ENCODE measurements at places on chromosomes 16 and 17.

DNA sequence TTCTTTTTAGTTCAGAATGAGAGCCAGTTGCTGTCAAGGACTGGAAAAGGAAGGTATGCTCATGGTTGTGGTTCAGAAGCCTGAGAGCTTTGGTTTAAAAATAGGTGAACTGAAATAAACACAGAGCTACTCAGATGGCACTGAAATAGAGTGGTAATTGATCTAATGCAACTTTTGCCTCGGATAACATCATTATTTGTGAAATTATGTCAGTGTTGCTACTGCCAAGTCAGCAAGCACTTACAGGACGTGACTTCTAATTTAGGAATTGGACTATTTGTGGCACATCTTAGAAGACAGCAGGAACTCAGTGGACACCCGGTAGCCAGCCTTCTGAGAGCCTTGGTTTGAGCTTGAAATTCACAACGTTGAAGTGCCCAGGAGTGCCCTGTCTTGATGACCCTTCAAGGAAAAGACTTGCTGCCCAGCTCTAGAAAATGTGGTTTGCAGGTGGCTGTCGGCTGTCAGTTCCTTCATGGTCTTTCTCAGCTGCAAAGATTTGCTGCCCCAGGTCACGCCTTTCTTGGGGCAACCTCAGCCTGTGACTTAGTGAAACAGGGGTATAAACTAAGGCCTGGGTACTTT, 42.0 kb upstream of the XYLT1 start:
- no peak for DNase-seq

DNA sequence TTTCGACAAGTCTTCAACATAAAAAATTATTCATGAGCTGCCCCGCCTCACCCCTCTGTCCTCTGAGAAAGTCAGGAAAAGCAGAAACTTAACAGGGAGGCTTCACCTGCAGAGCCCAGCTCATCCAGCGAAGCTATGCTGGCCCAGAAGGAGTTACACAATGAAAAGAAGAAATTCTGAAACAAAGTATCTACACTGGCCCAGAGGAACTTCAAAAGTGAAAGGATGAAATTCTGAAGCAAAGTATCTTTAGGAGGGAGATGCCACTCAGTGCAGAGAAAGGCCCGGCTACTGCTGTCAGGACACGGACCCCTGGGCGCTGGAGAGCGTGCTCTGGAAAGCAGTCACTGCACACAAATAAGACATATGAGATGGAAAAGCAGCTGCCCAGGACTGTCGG, 1.6 kb downstream of the GALNS start:
- no peak for DNase-seq

GRCh38 chr16:88667461-88667860, 4.6 kb upstream of the MVD start:
- DNase-seq = no peak

- DNase-seq = peak; percentile 13
Measured at GRCh38 chr17:75059369-75060345, 12.6 kb downstream of the KCTD2 start.

DNA sequence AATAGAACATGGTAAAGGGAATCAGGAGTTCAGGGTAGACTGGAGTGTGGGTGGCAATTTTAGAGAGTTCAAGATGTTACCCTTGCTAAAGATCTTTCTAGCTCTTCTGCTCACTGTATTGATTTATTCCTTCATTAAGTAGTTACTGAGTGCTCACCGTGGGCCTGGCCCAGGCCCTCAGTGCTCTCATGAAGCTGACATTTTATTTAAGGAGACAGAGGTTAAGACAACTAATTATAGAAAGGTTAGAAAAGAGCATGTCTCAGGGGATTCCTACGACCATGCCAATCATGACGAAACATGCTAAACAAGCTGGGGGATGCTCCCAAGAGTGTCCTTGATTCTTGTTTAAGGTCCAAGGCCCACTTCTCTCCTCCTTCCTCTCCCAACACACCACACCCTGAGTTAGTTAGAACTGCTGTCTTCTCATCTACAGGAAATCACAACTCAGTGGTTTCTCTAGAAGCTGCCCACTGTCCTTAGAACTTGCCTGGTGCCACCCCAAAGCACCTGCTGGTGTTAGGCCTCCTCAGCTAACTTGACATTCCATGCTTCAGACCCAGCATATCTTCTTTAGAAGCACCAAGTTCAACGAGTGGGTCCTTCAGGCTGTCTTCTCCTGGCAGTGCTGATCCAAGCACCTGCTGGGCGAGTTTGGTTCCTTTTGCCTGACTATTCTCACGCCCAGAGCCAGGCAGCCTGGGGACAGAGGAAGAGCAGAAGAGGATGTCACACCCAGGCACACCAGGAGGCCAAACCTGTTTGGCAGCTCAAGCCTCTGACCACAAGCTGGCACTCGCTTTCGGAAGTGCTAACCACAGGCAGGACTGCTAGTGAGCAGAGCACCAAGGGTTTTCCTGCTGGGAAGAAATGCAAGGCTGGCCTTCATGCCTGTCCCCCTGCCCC, 79.0 kb downstream of the GAS7 start:
- DNase-seq = no peak

- no peak for DNase-seq
Measured at GRCh38 chr16:89324056-89325010, 106.8 kb downstream of the ZNF778 start.

GRCh38 chr16:10813099-10813455, 5.5 kb downstream of the TVP23A start:
- no peak for DNase-seq

- no peak for DNase-seq
Measured at GRCh38 chr17:69639096-69639495, 224.6 kb downstream of the MAP2K6 start.

DNA sequence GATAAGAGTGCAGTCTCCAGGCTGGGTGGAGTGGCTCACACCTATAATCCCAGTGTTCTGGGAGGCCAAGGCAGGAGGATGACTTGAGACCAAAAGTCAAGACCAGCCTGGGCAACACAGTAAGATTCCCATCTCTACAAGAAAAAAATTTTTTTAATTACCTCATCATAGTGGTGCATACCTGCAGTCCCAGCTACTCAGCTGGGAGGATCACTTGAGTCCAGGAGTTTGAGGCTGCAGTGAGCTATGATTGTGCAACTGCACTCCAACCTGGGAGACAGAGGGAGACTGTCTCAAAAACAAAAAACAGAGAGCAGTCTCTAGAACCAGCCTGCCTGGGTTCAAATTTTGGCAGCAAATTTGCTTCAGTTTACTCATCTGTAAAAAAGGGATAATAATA, 45.2 kb downstream of the WDR59 start:
- DNase-seq = no peak

DNA sequence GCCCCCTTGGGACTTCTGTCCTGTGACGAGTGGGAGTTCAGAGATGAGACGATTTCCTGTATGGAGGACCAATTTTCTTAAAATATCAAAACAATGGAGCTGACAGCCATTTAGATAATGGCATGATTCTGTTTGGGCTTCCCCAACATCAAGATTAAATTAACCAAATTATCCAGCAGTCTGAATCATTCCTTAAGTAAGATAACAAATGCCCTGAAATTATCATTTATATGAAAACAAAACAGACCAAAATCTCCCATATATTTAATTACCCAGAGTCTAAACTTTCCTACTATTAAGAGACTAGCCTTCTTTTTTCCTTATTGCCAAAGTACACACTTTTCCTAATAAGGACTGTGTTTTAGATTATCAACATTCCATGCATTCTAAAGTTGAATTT, 550.1 kb upstream of the PSMD7 start:
- DNase-seq = no peak

- DNase-seq = no peak
Measured at GRCh38 chr16:77782694-77783093, 5.7 kb upstream of the VAT1L start.

DNA sequence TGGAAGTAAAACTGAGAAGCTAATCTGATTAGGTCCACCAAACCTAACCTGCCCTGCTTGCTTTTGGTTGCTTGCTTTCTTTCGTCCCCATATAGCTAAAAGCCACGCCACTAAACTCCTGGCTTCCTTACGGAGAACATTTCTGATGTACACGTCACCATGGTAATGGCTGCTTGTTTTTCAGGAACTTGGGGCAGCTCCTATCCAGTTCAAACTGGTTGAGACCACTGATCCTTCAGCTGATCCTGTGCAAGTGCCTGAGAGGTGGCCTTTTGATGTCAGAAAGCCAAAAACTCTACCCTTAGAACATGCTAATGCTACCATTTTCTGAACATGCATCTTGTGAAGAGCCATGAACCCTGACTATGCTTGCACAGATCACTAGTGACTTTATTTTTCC, 14.4 kb upstream of the DHRS7C start:
- DNase-seq = no peak

Measured in C1 segment of cervical spinal cord (tissue), 14 donors.